ENCODE measurements at places on chromosomes 12 and 14. TPM values are rescaled to one million over a fixed set of nuclear protein-coding genes. Genes with fewer than 3 reads are reported as not detected.

GRCh38 chr14:81517798-81518398, 15.8 kb downstream of the SEL1L start:
- DNase-seq = no peak

GRCh38 chr14:93735206-93735605, 53.1 kb downstream of the PRIMA1 start:
- DNase-seq = no peak

DNA sequence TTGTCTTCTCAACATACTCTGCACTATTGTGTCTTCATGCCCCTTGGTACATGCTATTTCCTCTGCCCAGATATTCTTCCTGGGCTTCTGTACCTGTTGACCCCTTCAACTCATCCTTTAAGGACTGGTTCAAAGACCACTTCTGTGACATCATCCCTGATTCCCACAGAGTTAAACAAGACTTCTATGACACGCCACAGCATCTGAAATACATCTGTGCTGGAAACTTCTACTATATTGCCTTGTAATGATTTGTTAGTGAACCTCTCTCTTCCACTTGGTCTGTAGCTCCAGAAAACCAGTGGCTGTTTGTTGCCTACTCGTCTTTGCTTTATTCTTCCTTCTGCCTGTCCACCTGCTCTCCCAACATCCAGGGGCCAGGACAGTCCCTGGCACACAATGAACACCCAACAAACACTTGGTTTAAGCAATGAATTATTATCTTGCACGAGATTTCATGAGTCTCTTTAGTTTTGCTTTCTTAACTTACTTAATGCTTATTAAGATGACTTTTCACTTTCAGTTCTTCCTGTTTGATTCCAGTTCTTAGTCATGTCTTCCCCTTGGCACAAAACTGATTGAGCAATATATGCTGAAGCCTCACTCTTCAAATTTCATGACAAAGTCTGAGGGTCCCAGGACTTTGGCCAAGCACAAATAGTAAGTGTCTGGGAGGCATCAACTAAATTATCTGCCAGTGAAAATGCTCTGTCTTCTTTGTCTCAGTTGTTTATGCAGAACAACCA, 485.9 kb downstream of the APAF1 start:
- DNase-seq = no peak

GRCh38 chr14:68219407-68219806, 399.8 kb downstream of the RAD51B start:
- no peak for DNase-seq

DNA sequence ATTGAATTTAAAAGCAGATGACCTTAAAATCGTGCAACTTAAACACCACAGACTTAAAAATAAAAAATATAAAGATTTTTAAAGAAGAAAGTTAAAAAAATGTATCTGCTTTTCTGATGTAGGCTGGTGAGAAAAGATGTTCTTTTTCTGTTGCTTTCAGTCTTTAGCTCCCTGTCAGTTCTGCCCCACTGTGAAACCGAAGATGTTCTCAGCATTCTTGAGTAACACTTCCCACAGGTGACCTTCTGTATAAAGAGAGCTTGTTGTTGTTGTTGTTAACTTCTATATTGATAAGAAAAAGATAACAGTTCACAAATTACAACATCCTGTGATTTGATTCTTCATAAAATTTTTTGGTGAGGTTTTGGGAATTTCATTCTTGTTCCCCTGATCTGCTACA, 377.9 kb upstream of the RGS6 start:
- DNase-seq = no peak

- DNase-seq = peak; percentile 66
Observed at GRCh38 chr12:459430-460258, at the start of gene B4GALNT3. Gene B4GALNT3, plus strand, starts transcription at chr12:459939. Its CDS starts 438 bp downstream, at chr12:460377.

DNA sequence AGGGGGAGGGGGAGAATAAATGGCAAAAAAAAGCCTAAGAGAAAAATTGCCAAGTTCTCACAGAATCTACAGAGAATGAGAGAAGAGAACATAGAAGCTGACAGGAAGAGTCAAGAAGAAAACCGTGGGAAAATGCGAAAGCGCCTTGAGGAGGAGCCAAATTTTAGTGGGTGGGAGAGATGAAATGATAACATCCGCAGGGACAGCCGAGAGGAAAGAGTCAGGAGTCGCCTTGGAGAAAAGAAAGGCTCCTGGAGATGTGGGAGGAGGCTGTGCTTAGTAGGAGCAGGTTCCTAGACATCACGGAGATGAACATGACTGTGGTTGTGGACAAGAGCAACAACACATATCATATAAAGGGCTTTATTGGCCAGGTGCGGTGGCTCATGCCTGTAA, 49.4 kb downstream of the PHLDA1 start:
- DNase-seq = peak; percentile 50

DNA sequence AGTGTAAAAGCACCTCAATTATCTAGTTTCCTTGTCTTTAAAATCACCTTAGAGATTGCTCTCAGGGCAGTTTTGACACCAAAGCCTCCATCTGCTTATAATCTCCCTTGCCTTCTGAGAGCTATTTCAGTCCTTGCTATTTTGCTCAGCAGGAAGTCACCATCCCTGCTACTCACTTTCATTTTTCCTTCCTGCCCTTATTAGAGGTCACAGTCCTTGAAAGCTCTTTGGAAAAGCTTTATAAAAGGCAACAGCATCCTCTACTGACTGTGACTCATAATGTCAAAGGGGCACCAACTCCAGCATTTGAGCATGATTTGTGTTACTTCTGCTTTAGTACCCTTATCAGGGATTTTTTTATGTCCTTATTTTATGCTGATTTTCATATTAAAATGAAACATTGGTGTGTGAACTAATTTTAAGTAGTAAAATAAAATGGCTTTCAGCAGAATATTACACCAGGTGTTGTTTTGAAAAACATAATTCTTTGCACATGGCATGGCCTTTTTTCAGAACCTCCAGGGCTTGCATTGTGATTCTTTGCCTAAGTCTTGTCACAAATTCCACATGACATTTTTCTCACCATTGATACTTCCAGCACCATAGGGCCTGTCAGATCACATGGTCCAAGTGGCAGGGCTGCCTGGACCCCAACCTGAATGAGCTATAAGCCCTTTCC, 213.0 kb downstream of the ADAMTS20 start:
- DNase-seq = no peak

DNA sequence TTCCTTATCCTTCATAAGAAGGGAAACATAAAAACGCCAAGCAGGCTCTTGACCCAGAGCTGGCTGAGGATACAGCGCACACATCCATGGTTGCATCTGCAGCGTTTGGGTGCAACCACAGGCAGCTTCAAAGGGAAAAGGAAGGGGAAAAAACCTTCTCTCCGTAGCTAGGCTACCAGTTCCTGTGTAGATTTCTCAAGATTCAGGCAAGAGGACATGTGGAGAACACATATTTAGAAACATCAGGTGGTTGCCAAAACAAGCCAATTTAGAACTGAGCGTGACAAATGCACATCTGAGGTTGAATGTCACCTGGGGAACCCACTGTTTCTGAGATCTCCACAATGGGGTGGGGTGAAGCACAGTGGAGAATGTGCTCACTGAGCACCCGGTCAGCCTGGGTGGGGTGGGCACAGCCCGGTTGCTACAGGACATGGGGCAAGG, 78.3 kb upstream of the BDKRB2 start:
- DNase-seq = no peak

- peak; percentile 50 for DNase-seq
Observed at GRCh38 chr12:91551927-91552326, 369.3 kb upstream of the DCN start.

- no peak for DNase-seq
Observed at GRCh38 chr12:57309420-57309819, 58.4 kb upstream of the STAC3 start.

POMT2 gene
- 17.9 TPM for polyA plus RNA-seq

PIANP gene
- polyA plus RNA-seq = 0.28 TPM

ASCL1 gene
- not detected for polyA plus RNA-seq

C14orf39 gene
- polyA plus RNA-seq = not detected

CCDC175 gene
- not detected for polyA plus RNA-seq

Data from heart left ventricle (tissue), 16 donors.